D721Med (cell line): ENCODE measurements at places on chromosomes 6 and 20.

GRCh38 chr6:119002069-119002468 lies 67.1 kb upstream of the MCM9 start:
- no peak for DNase-seq

DNA sequence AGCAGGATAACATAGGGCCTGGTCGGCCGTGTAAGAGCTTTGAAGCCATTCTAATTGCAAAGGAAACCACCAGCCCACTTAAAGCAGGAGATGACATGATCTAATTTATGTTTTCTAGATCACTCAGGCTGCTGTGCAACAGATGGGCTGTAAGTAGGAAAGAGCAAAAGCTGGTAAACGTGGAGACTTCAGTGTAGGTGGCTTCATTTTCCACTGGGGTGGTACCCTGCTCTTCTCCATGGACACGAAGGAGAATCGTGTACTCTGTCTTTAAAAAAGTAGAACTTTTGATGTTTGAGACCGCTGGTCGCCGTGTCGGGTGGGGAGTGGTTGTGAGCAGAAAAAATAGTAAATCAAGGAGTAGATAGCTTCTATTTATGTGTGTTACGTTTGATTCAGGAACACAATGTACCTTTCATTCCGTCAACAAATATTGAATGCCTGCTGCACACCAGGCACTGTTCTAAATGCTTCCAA lies 6.4 kb downstream of the CASS4 start:
- DNase-seq = no peak

DNA sequence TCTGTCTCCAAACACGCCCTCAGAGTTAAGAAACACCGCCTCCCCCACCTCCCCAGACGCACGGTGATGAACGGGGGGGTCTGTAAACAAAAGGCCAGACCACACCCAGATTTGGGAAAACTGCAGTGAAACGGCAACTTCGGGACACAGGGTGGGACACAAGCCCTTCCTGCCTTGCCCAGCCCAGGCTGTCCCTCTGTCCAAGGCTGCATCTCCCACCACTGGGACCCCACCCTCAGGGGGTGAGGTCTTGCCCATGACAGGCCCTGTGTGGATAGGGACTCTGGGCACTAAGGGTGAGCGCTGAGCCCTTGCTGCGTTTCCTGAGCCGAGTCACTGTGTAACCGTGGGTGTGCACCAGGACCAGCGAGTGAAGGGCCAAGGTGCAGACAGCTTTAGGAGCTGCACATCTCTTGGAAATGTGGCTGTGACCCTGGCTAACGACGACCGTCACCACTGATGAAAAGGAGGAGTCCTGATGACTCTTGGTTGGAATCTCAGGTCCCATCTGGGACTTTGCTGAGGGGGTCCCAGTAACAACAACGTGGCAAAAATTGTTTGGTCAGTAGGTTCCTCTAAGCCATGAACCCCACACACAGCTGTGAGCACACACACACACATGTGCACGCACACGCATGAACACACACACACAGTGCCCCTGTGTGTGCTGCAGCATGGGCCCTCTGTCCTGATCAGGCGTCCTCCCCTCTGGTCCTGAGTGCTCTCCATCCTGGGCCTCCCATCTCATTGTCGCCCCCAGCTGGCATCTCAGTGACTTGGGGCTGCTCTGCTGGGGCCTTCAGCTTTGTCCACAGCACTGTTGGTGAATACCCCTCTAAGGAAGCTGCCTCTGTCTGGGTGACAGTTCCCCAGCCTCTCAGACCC lies 100.6 kb downstream of the RAMACL start:
- DNase-seq = no peak

DNA sequence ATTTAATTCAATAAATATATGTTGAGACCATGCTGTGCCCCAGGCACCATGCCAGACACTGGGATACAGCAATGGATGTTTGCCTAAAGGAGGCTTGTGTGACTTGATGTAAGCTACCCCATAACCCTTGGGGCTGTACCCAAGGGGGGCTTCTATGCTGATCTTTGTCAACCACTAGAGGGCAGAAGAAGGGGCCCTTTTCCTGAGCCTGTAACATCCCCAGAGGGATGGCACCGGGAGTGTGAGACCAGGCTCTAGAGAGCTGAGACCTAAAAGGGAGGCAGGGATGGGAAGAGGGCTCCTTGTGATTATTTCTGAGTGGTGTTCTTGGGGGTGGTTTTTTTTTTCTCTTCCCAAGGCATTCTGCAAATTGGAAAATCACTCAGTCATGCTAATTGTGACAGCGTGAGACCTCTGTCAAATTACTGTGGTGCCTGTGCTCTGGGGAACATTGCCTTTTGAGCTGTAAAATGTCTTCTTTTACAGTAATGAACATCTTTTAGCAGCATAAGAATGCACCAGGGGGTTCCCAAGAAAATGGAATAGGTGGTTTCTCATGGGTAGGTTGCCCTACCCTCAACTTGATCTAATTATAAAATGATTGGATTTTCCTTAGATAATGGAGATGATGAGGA lies 138.7 kb upstream of the SLC24A3 start:
- DNase-seq = no peak

DNA sequence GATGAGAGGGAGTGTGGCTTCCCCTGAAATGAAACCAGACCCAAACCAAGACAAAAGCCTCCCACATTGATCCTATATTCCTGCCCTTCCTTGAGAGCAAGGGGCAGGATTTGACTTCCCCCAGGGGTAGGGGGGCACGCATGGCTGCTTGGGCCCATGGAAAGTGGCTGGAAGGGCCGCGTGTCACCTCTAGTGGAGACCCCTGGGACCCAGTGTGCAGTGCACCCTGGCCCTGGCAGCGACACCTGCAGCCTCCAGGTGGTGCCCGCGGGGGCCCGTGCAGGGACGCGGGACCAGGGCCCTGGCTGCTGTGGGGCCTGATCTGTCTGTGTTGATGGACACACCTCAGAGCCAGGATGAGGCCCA lies 18.0 kb upstream of the SLCO4A1 start:
- no peak for DNase-seq

- DNase-seq = no peak
Observed at GRCh38 chr6:76026101-76026500, 46.4 kb downstream of the IMPG1 start.

DNA sequence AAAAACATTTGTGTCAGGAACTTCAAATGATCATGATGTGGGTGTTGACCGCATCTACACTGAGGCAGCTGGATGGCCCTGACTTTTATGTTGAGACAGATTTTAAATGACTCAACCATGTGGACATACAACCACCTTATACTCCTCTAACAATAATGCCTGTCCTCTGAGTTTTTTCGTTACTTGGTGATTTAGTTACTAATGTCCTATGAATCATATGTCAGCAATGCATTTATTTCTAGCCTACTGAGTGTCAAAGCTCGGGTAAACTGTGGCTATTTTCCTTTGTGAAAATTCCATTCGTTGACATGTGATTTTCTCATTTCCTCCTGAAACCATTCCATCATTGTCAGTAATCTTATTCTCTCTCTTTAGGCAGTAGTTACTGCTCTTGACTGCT lies 38.9 kb upstream of the NKX2-4 start:
- no peak for DNase-seq

GRCh38 chr20:5065166-5065878 lies 54.4 kb downstream of the PCNA start:
- no peak for DNase-seq

- no peak for DNase-seq
Observed at GRCh38 chr6:3429211-3429610, 27.6 kb downstream of the SLC22A23 start.

DNA sequence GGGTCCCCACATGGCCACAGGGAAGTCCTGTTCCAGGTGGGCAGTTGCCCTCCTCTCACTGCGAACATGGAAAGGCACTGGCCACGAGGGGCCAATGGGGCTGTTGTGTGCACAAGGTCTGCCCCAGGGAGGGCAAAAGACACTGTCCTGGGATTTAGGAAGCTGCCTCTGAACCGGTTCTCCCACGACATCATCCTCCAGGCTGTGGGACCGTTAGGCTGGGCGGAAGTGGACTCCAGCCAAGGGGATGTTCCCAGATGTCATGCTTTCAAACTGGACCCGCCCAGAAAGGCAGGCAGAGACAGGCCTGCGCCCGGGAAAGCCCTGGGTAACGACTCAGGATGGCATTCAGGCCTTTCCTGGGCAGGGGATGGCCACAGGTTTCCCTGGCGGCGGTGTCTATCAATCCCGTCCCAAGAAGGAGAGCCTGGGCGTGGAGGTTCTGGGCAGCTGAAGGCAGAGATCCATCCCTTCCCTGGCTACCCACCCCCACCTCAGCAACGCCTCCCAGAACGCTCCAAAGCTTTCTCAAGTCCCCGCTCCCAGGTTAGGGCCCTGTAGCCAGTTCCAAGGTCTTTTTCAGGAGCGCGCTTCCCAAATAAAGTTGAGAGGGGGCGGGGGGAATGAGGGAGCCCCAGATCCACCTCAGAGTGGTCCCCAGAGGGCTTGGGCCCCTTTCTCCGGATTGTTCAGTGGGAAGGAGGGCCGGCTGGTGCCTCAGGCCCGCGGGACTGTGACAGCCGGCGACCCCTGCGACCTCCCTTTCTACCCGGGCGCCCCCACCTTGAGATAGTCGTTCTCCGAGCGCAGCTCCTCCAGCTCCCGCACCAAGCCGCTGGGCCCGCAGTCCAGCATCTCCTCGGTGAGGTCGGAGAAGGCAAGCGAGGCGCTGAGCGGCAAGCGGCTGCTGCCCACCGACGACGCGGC lies 13.8 kb upstream of the TLDC2 start:
- DNase-seq = no peak

DNA sequence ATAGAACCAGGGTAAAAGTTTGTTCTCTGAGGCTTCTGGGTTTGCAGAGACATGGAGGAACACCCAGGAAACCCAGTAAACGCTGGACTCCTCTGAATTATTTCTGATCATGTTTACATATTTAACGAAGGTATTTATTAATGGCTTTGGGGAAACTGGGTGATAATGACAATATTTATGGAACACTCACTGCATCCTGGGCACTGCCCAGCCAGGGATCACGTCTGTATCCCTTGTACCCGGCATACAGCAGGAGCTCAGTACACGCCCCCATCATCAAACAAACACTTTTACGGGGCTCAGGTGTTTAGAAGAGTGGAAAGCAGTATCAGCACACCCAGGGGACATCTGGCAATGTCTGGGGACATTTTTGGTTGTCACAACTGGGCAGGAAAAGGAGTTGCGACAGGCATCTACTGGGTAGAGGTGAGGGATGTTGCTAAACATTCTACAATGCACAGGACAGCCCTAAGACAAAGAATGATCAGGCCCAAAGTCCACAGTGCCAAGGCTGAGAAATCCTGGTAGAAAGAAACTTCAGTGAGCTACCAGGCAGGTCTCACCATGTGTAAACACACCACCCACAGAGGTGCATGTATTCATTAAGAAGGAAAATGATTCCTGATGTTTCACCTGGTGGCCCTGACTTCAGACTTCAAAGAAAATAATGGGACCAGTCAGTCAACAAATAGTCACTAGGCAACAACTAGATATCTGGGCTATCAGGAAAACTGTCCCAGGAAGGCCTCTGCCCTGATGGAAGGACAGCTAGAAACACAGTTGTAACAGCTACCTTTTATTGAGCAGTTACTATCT lies 35.3 kb downstream of the ZMYND8 start:
- DNase-seq = no peak

- no peak for DNase-seq
Observed at GRCh38 chr20:24837781-24838450, 111.2 kb upstream of the CST7 start.
